ENCODE measurements at places on chromosomes 11 and 22.

- DNase-seq: no peak
Measured at GRCh38 chr11:60771146-60771545, 14.0 kb upstream of the MS4A10 start.

- no peak for DNase-seq
Measured at GRCh38 chr11:35276396-35277145, 137.6 kb downstream of the CD44 start.

- DNase-seq: no peak
Measured at GRCh38 chr22:20810645-20811044, 36.7 kb downstream of the SERPIND1 start.

- no peak for DNase-seq
Measured at GRCh38 chr11:2574553-2575535, 125.0 kb downstream of the KCNQ1OT1 start.

- DNase-seq: no peak
Measured at GRCh38 chr22:49022816-49023160, 804.9 kb downstream of the BRD1 start.

DNA sequence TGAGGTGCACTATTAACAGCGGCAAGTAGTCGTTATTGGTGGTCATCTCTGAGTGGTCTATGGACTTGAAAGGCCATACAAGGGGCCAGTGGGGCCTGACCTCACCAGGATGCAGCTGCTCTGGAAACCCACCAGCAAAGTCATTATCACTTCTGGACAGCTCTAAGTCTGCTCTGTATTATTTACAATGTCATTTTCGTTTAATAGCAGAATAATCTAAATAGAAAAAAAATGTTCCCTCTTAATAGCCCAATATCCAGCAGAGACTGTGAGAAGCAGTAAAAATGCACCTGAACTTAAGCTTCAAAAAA, 85.0 kb upstream of the EED start:
- no peak for DNase-seq

- DNase-seq: no peak
Measured at GRCh38 chr11:68691402-68691784, 7.0 kb downstream of the GAL start.

DNA sequence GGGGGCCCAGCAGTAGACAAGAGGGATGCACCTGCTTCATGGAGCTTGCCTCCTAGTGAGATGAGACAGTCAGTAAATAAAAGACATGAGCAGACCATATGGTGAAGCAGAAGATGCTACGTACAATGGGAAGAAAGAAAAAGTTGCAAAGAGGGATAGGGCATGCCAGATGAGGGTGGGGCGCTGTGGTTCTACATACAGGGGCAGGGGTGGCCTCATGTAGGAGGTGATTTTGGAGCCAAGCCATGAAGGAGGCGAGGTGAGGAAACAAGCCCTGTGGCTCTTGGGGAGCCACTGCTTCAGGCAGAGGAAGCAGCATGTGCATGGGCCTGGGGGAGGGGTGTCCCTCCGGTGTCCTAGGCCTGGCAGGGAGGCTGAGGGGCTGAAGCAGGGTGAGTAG, 15.2 kb downstream of the NAT10 start:
- DNase-seq: no peak

DNA sequence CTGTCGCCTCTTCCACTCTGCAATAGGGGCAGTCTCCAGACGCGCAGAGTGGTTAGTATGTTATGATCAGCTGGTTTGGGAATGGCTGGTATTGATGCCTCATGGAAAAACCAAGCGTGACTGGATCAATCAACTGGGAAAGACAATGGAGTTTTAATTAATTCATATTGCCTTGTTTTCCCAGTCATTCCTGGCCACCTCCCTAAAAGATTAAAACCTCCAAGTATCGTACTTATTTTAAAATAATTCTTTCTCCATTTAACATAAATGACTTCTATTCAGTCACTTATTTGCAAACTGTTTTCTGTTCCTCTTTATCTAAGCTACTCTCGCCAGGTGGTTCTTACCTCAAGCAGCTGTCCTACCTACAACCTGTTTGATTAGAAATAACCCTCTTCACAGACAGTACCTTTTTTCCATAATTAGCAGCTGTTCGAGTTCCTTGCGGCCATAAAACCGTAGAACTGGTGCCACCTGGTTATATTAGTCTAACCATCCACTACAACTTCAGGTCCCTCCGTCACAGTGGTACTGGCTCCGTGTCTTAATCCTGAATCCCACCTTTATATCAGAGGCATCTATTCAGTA, 898 bp downstream of the ZNF215 start:
- DNase-seq: no peak

GRCh38 chr11:86636275-86636674, 36.1 kb downstream of the ME3 start:
- no peak for DNase-seq

Data from activated T-helper 1 cell treated with anti-CD3 and anti-CD28 coated beads, Interleukin-2, amount 50 U/mL, for 16 hours (primary cell).